ENCODE measurements at places on chromosomes 4 and X.

DNA sequence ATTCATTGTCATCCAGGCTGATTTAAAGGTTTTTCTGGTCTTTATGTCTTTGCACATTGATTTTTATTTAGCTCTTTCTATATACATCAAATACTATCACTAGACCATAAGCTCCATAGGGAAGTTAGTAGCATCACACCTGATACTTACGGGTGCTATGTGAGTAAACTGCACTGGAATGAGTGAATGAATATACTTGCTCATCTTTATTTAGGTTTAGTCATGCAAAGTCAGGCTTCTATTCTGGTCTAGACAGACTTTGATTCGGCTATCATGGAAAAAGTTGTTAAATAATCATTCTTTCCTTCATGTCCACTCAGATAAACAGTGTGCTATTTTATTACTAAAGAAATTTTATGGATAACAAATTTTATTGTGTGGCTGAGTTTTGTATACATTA, 457.8 kb upstream of the PCDH7 start:
- no peak for DNase-seq

GRCh38 chrX:108456971-108457477, 17.4 kb downstream of the COL4A5 start:
- no peak for DNase-seq

DNA sequence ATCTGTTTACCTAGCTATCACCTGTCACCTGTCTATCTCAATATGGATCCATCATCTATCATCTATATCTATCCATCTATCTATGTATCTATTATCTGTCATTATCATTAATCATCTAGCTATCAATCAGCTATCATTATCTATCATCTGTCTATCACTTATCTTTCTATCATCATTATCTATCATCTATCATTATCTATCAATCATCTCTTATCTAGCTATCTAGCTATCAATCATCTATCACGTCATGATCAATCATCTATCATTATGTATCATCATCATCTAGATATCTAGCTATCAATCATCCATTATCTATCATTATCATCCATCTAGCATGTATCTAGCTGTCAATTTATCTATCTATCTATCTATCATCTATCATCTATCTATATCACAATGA, 7.9 kb downstream of the ARSD start:
- DNase-seq: no peak

DNA sequence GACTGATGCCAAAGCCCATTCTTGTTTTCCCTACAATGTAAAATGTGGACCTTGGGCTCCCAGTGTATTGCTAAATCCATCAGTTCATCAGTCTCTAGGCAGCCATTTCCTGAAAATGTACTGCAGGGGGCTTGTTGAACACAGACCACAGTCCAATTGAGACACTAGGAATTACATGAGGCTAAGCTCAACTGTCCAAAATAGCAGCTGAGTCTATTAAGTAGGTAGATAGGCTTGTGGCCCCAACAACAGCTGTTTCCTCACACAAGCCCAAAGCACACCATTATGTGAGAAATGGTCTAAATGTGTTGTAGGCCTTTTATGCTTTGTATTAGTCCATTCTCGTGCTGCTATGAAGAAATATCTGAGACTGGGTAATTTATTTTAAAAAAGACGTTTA, 60.0 kb upstream of the PAK3 start:
- DNase-seq: no peak

DNA sequence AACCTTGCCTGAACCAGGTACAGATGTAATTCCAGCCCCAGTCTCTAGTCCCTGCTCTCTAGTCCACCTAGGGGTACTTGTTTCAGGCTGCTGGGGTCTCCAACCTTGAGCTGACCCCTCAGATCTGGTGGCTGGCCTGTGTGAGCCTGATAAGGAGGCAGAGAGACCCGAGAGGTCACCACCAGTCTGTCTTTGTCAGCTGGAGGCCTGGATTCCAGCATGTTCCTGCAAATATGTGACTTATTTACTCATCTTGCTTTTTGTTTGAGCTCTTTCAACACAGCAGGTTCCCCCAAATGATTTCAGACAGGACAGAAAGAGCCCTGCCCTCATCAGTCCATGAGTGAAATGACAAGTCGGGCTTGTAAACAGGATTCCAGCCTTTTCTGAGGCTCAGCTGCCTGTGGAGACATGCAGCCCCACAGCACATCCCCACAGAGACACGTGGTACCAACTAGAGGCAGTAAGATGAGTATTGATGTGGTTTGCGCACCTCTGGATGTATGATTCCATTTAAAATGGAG, 37.5 kb upstream of the STK26 start:
- no peak for DNase-seq

- DNase-seq: no peak
Observed at GRCh38 chr4:73438582-73439215, 2.7 kb downstream of the AFP start.

GRCh38 chr4:129561280-129561679, 465.3 kb downstream of the C4orf33 start:
- DNase-seq: no peak

GRCh38 chr4:156762851-156763250, 208.7 kb downstream of the PDGFC start:
- no peak for DNase-seq

DNA sequence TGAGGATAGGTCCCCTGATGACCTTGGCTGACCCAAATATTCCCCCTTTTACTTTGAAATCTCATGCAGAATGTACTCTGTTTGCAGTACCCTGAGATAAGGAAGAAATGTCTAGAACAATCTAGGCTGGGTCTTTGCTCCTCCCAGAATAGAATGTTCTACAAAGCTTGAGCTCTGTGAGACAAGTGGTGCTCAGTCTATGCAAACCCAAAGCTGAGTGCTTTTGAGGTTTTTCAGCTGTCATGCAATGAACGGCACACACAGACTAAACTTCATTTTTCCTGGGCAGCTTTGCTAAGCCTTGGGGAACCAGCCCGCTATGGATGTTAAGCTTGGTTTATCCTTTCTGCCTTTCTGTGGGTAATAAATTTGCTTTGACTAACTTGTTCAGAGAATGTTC, 513.6 kb downstream of the FAT4 start:
- no peak for DNase-seq

DNA sequence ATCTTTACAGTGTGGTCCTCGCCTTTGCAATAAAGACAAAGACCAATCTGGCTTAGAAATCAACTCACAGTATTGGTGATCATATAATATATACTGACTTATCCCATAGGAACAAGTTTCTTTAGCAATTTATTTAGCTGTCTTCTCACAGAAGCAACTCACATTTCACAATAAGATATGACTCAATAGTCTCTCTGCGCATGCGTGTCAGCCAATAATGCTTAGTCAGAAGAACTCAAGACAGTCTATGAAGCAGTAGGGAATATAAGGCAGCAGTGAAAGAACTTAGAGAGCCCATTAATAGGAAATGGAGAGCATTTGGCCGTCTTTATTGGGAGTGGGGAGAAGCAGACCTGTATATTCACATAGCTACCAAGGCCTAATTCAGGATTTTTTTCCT, 216.7 kb downstream of the IL13RA2 start:
- no peak for DNase-seq

DNA sequence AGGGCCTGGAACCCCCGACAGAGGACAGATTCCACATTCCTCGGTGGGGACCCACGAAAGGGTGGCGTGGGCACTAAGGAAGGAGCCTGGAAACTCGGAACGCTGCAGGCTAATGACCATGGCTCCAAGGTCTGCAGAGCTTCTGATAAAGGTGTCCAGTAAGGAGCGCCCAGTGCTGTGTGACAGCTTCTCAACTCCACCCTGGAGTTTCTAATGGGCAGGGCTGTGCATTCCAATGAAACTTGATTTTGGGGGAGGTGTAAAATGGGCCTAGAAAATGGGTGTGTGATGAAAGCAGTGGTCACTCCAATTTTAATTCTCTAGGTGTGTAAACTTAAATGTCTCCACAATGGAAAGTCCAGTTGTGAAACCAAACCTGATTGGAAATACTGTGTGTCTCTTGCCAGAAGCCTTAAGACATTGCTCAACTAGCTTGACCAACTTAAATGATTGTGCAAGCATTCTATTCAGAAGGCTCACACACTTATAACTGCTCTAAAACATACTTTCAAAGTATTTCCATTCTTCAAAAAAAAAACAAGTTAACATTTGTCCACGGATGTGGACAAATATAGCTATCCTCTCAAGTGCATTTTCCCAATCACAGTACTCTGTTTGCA, 52.1 kb downstream of the XAGE2 start:
- no peak for DNase-seq

GRCh38 chr4:42995343-42995944, 102.9 kb downstream of the GRXCR1 start:
- DNase-seq: no peak

GRCh38 chr4:3426465-3427133, 15.2 kb upstream of the HGFAC start:
- no peak for DNase-seq

DNA sequence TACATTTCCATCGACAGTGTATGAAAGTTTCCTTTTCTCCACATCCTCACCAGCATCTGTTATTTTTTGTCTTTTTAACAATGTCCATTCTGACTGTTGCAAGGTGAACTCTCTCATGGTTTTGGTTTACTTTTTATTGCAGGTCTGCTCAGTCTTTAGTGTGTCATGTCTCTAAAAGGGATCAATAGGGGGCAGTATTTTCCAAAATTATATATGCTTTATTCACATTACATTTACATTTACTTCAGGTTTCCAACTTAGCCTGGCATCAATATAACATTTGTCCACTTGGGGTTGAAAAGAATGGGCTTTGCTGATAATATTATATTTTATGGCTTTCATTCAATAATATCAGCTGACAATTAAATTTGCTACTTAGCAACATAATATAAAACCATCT, 265.0 kb upstream of the SLITRK2 start:
- no peak for DNase-seq

DNA sequence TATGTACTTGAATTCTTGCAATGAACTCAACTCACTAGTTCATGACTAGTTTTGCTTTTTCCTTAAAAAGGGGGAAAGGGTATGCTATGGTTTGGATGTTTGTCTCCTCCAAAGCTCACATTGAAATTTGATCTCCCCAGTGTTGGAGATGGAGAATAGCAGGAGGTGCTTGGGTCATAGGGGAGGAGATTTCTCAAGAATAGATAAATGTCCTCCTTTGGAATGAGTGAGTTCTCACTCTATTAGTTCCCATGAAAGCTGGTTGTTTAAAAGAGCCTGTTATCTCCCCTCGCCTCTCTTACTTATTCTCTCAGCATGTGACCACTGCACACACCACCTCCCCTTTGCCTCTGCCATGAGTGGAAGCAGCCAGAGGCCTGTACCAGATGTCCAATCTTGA, 109.4 kb upstream of the INTU start:
- no peak for DNase-seq

DNA sequence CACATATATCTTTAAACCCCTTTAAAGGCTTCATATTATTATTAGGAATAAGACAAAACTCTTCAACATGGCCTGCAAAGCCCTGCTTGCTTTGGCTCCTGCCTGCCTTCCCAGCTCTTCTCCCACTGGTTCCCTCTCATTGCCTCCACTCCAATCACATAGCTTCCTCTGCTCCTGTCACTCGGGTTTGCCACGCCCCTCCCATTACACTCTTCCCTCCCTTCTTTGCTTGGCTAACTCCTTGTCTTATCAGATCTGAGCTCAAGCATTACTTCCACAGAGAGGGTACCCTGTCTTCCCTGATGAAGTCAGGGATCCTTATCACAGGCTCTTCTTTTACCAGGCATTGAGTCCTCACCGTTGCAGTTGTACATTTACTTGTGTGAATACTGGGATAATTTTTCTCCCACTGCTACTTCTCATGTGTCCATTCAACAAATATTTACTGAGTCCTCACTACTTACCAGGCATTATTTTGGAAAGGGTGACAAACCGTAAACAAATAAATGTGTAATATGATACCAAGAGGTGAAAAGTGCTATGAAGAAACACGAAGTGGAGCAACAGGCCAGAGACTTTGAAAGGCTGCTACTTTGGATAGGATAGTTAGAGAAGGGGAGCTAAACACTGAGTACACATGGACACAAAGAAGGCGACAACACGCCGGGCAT, 3.2 kb upstream of the VGLL1 start:
- DNase-seq: no peak

- no peak for DNase-seq
Observed at GRCh38 chr4:36687681-36688080, 406.3 kb downstream of the DTHD1 start.

DNA sequence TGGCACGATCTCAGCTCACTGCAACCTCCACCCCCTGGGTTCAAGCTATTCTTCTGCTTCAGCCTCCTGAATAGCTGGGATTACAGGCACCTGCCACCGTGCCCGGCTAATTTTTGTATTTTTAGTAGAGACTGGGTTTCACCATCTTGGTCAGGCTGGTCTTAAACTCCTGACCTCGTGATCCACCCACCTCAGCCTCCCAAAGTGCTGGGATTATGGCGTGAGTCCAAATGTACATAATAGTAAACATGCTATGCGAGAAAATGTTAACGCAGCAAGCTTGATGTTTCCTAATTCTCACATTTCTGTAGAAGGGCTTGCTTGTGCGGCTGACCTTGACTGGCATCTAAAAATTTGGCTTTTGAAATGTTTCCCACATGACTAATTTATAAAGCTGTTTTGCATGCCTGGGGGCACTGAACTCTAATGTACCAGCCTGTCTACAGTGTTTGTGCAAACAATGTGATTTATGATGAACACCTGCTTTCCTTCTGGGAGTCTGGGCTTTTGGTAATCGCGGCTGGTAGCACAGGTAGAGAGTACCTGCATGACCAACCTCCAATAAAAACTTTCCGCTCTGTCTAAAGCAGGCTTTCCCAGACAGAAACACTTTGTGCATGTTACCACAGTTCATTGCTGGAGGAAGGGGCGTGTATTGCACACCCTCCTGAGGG, 216.8 kb downstream of the IL15 start:
- no peak for DNase-seq

DNA sequence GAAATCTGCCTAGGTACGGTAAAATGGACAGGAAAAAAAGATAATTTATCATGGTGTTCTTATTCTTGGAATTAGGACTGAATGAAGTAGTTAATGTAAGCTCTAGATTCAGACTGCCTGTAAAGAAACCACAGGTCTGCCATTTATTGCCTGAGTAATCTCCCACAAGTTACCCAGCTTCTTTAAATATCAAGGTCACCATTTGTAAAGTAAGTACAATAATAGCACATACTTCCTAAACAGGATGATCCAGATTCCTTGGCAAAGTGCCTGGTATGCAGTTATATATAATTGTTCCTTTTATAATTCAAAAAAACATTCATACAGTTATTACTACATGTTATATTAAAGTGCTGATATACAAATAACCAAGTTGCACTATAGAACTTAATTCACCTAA, 368.6 kb downstream of the HNRNPD start:
- DNase-seq: no peak

DNA sequence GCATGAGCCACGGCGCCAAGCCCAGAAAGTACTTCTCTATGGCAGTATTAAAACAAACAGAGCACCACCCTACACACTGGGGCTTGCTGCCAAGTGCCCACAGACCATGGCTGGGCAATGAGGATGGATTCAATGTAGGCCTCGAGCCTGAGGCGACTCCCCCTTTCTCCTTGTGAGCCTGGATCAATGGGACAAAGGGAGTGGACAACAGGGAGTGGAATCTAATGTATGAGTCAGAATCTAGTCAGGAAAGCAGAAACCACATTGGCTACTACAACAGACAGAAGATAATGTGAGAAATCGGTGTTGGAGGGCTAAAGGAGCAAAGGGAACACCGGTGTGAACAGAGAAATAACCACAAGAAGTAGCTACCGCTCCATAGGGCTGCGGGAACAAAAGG, 37.7 kb upstream of the OCIAD2 start:
- no peak for DNase-seq

GRCh38 chrX:1361275-1361674, 24.7 kb downstream of the IL3RA start:
- no peak for DNase-seq

- no peak for DNase-seq
Observed at GRCh38 chrX:152601848-152602616, 35.7 kb upstream of the GABRQ start.
